GM04503 (cell line): ENCODE measurements at places on chromosomes 5 and 9.

DNA sequence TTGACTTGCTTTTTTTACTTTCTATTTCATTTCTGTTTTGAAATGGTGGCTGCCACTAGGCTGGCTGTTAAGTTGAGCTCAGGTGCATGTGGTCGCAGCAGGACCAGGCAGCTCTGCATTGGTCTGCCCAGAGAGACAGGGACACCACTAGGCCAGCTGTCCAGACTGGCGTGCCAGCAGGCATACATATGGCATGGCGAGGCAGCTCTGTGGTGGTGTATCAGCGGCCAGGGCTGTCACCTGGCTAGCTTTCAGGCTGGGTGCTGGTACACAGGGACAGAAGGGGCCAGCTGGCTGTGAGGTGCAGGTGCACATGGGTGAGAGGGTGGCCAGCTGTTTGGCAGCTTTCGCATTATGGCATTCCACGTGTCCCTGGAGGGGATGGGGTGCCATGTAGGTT lies 654.0 kb upstream of the ACO1 start:
- no peak for DNase-seq

DNA sequence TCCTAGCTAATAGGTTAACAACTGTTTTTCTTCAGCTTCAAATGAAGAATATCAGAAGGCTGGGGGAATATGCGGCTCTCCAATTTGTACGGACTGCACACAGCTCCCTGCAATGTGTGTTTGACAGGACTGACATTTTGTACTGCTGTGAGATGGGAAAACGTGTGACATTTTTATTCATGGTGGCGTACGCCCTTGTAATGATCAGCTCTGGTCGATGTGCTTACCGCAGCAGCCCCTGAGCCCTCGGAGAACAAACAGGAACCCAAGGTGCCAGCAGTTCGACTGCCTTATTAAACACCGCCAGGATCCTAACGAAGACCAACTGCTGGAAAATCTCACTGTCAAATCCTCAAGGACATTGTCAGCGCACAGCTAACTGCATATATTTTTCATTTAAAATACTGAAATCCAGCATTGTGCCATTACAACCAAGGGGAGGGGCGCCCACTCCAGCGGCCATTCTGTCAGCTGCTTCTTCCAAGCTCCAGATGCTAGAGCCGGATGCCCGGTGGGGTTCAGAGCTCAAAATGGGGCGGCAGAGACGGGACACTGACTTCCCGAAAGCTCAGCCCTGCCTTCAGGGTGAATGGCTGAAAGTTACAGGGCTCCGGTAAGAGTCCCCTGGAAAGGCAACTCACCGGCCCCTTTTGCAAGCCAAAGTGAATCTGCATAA lies 66.8 kb downstream of the CRB2 start:
- no peak for DNase-seq

DNA sequence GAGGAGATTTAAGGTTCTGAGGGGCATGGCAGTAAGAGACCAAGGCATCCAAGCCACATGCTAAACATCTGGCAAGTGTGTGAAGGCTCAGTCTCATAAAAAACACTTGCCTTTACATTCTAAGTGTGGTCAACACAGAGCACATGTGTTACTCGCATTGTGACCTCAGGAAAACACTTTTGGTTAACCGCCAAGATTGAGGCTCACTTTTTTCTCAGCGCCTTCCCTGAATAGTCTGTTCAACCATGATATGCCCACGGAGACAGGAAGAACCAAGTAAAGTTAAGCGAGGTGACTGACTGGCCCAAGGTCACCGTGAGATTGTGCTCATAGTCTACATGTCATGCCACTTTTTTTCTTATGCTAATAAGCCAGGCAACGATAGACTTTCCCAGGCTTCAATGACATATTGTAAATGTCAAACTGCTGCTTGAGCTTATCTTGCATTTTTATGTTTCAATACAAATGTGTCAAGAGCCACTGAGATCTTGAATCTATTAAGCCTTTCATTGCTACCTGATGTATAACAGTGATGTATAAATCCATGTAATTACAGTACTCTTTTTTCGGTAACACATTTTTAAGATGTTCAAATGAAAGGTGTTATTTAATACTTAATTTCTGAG lies 21.1 kb upstream of the IL9 start:
- no peak for DNase-seq

GRCh38 chr9:126375386-126375785 lies 48.8 kb downstream of the MVB12B start:
- no peak for DNase-seq

DNA sequence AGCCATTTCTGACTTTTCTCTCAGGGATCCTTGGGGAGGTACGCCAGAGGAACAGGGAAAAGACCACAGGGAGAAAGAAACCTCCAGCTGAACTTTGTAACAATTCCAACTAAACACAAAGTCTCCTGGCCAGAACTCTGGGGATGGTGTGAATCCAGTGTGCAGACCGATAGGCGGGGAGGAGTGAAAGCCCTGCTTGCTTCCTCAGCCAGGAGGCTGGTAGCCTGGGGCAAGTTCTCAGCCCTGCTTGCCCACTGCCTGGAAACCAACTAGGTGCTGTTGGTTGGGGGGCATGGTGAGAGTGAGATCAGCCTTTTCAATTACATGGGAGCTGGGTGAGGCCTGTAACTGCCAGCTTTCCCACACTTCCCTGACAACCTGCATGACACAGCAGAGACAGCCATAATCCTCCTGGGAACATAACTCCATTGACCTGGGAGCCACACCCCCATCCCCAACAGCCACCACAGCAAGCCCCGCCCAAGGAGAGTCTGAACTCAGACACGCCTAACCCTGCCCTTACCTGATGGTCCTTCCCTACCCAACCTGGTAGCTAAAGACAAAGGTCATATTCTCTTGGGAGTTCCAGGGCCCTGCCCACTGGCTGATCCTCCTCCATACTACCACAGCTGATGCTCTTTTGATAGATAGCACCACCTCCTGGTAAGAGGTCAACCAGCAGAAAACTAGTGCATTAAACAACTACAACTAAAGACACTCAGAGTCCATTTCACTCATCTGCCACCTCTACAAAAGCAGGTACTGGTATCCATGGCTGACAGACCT lies 100.1 kb upstream of the TNFAIP8 start:
- no peak for DNase-seq

DNA sequence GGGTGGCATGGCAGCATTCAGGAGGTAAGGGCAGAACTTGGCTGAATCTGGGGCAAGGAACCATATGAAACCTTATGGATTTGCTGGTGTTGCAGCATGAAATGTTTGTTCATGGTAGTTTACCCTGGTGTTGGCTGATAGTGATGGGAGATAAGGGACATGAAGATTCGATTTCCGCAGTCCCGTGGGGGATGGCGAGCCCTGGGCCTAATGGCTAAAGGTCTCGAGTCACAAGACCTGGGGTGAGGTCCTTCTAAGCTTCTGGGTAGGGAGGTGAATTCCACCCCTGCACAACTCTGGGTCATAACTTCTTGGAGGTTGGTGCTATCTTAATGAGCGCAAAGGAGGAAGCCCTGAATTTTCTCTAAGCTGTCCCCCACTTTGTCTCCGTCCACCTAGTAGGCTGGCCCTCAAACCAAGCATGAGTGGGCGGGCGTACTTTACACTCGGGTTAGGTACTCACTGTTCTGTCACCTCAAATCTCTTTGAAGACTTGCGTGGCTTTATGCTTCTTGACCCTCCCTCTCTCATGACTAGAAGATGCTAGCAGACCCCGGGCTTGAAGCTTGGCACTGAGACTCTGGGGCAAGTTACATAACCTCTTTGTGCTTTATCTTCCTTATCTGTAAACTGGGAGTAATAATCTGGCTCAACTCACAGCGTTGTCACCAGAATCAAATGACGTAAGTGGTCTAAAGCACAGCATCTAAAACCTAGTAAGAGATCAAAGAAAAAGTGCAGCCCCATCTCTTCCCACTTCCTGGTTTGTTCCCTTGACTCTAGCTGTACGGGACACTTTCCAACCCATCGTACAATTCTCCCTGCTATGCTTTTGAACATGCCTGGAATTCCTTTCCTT lies 72.5 kb downstream of the BASP1 start:
- DNase-seq, result no peak

- no peak for DNase-seq
Measured at GRCh38 chr9:70413464-70413798, 1.0 kb downstream of the KLF9 start.
